ENCODE measurements at places on chromosomes 4 and X. TPM values are rescaled to one million over a fixed set of nuclear protein-coding genes. Genes with fewer than 3 reads are reported as not detected.

F8 gene
- total RNA-seq: 12.7 TPM

TMSB15B gene
- total RNA-seq: 1.2 TPM

SPANXN3 gene
- not detected for total RNA-seq

CSN1S1 gene
- total RNA-seq: not detected

IQSEC2 gene
- total RNA-seq: 4.4 TPM

MRPL1 gene
- total RNA-seq: 20.8 TPM

SUPT20HL2 gene
- not detected for total RNA-seq

MRFAP1L1 gene
- 53.4 TPM for total RNA-seq

PNMA6A gene
- not detected for total RNA-seq

XAGE1B gene
- not detected for total RNA-seq

SMR3B gene
- total RNA-seq: not detected

VCX3B gene
- total RNA-seq: not detected

GNRHR gene
- not detected for total RNA-seq

CDS1 gene
- total RNA-seq: 0.24 TPM

LDOC1 gene
- total RNA-seq: 14.5 TPM

POU4F2 gene
- not detected for total RNA-seq

TMEM35A gene
- 0.73 TPM for total RNA-seq

TMPRSS11B gene
- not detected for total RNA-seq

CT45A10 gene
- not detected for total RNA-seq

STPG2 gene
- not detected for total RNA-seq

ABCG2 gene
- total RNA-seq: 0.06 TPM

CHRDL1 gene
- 7.7 TPM for total RNA-seq

BGN gene
- 356 TPM for total RNA-seq
